ENCODE measurements at places on chromosomes 11 and 22. TPM values are rescaled to one million over a fixed set of nuclear protein-coding genes. Genes with fewer than 3 reads are reported as not detected.

YAP1 gene
- total RNA-seq = 67.5 TPM

DNA sequence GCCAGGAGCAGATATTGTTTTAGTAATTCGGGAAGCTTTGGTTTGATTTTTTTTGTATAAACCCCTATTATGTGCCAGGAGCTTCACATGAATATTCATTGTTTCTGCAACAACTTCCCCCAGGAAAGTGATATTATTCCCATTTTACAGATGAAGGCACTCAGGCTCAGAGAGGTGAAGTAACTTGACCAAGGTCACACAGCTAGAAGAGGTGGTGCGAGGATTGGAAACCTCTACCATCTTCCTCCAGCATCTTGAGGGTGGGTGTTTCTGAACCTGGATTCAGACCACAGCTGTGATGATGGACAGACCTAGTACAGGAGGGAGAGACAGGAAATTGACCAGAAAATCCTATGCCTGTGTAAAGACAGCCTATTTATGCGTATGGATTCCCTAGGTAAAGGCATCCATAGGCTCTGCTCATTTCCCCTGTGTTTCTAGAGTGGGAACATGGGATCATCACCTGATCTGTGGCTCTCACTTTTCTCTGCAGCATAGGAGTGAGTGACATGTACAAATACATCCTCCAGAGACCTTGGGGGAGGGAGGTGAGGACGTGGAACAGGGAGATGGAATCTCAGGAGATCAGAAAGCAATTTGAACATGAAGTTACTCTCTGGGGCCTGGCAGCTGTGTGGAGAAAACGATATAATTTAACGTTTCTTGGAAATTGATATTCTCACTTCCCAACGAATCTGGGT, 81.4 kb downstream of the TSPAN18 start:
- no peak for DNase-seq

DNA sequence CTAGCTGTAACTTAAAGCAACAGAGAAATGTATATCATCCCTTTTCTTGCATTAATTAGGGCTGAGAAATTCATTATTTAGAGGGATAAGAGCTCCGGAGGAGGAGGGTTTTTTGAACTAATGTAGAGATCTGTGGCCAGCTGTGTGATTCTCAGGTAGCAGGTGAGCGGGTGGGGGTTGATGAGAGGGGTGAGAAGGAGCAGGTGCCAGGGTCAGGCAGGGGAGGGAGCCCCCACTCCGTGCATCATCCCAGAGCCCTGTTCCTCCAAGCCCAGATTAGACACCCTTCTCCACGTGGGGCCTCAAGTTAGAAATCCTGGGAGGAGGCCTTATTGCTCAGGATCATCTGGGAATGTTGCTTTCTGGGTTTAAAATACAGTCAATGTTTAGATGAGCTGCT, 24.9 kb downstream of the ZBTB16 start:
- DNase-seq = no peak

HBG1 gene
- total RNA-seq = not detected

GRCh38 chr11:78796956-78797355, 222.3 kb upstream of the NARS2 start:
- no peak for DNase-seq

APOA1 gene
- total RNA-seq = 1.2 TPM

OR4D5 gene
- total RNA-seq = not detected

GRCh38 chr11:130850185-130850944, 65.9 kb downstream of the SNX19 start:
- DNase-seq = no peak

MUC5AC gene
- not detected for total RNA-seq

RIN1 gene
- total RNA-seq = 4.6 TPM

OR8D1 gene
- not detected for total RNA-seq

- DNase-seq = no peak
Observed at GRCh38 chr11:126280595-126280994, 2.3 kb upstream of the TIRAP start.

DNA sequence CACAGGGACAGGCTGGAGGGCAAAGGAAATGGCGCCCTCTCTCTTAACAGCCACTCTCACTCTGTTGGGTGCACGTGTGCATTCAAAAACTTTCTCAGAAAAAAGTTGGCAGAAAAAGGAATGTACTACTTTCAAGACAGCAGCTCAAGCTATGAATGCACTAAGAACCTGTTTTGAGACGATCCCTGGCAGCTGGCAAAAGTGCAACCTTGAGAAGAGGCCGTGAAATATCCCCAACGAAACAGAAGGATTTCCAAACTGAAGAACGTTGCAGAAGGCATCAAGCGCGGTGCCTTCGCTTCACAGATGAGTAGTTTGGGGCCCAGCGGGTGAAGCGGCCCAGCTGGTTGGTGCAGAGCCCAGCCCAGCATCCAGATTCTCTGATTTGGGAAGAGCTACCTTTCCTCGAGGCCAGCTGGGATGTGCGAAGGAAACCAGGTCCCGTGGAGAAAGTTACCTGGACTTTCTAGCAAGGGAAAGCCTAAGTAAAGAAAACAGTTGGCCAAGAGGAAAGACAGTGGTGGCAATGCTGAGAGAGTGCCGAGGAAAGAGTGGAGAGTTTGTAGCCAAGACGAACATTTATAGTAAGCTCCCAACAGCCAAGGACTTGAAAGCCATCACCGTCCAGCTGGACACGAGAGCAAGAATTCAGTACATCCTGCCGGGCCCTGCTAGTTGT, 16.3 kb downstream of the IFT27 start:
- no peak for DNase-seq

DNA sequence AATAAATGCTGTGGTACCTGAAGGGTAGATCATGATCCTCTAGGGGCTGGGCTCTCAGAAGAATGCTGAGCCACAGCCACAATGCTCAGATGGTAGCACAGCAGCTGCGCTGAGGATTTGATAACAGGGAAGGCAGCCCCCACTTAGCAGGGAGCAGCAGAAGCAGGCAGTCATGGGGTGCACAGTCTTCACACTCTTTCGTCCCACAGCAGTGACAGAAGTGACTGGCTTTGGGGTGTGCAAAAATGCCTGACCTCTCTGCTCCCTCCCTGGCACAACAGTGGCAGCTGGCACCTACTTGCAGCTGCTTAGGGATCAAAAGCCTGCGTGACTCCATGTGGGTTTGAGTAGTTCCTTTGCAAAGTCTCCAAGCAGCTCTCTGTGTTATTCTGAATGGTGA, 1349.8 kb upstream of the RAG2 start:
- no peak for DNase-seq

DNA sequence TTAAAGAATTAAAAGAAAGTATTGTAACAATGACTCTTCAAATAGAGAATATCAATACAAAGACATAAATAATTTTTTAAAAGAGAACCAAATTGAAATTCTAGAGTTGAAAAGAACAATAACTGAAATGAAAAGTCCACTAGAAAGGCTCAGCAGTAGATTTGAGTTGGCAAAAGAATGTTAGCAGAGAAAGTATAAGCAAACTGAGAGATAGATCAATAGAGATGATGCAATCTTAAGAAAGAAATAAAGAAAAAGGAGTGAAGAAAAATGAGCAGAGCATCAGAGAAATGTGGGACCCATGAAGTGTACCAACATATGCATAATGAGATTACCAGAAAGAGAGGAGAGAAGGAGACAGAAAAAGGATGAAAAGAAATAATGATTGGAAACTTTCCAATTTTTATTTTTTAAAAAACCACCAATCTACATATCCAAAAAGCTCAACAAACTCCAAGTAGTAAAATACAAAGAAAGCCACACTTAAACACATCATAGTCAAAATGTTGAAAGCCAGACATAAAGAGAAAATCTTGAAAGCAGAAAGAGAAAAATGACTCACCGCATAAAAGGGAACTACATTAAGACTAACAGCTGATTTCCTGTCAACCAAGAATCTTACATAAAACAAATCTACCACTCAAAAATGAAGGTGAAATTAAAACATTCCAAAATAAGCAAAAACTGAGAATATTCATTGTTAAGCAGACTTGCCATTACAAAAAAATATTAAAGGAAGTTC, 20.9 kb downstream of the NCF4 start:
- no peak for DNase-seq

KRTAP5-2 gene
- not detected for total RNA-seq

GRCh38 chr22:42752912-42753311, 32.2 kb upstream of the A4GALT start:
- no peak for DNase-seq

- DNase-seq = peak; percentile 54
Observed at GRCh38 chr11:34344768-34345539, 12.9 kb downstream of the ABTB2 start.

TRIM66 gene
- total RNA-seq = 2.3 TPM

TNNI2 gene
- 0.52 TPM for total RNA-seq

DNA sequence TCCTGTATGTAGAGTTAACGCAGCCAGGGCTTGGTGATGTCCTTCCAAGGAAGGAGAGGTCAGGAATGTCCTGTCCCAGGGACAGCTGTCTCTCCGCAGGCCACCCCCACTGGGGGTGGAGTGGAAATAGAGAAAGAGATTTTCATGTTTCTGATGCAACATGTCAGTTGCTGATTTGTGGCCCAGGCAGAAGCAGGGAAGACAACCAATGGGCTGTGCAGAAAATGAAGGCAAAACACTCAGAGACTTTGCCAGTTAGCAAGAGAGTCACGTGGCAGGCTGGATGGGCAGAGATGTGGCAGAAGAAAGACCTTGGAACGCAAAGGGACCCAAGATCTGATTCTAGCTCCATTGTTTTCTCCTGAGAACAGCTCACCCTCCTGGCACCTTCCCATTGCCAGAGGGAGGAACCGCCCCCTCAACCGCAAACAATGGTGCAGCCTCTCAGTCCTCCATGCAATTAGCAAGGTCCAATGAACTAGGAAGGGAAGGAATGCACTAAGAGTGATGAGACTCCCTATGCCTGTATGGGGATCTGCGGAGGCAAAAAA, 71.0 kb downstream of the SYN3 start:
- DNase-seq = no peak

GRCh38 chr11:14347991-14348390, 11.0 kb downstream of the RRAS2 start:
- no peak for DNase-seq

OTUB1 gene
- total RNA-seq = 44.4 TPM

DNA sequence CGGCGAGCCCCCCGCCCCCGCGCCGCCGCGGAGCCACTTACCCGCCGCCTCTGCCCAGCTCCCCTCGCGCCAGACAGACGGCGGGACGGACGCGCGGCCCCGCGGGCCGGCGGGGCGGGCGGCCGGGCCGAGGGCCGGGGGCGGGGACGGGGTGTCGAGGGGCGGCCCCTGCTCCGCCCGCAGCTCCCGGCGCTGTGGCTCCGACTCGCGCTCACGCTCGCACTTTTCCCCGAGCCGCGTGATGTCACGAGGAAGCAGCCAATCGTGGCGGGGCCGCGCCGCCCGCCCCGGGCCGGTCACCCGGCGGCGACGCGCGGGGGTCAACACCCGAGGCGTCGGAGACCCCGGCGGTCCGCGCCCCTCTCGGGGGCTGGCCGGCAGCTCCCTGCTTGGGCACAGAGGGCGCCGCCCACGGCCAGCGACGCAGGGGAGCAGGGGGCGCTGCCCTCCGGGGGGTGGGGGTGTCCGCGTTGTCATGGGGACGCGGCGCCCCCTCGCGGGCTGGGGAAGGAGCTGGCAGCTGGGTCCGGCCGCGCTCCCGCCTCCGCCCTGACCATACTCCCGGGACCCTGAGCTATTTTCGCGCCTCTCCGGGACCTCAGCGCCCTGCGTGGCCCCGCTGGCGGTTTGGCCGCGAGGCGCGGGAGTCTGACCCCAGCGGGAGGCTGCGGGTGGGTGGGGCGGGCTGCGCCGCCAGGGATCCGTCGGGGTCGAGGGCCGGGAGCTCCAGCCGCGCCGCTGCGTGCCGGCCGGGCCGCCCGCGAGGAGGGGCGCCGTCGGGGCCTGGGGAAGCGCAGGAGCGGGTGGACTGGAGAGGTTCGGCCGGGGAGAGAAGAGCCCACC, at the start of gene CHRM4:
CHRM4 (minus strand) TSS at position 199 of the 843 bp plus-strand sequence. CDS start 5,219 bp downstream, outside the sequence.
- peak; percentile 57 for DNase-seq

CRYBA4 gene
- not detected for total RNA-seq

DNA sequence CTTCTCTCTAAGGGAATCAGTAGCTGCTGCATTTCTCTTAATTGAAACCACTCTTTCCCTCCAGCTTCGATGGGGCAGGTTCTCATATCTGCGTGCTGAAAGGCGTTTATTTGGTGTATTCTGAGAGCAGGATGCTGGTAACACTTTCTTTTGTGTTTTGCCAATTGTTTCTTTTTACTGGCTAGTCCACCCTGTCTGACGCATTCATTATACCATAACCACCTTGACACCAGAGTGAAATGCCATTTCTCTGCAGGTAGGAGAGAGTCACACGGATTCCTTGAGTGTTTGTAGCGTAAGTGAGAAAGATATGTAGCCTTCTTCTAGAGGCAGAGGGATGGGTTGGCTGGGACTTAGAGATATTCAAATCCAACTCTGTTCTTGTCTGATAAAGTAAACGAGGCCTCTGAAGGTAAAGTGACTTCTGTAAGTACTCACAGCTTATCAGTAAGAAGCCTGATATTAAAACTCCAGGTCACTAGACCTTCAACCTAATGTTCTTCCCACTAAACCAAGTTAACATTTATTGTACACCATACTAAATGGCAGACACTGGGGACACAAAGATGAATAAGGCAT, 21.4 kb downstream of the CD44 start:
- no peak for DNase-seq

GRCh38 chr11:95697614-95698408, 91.8 kb downstream of the FAM76B start:
- DNase-seq = no peak

FADS2 gene
- total RNA-seq = 67.5 TPM

- DNase-seq = no peak
Observed at GRCh38 chr11:22730319-22730718, 63.9 kb downstream of the GAS2 start.

DNA sequence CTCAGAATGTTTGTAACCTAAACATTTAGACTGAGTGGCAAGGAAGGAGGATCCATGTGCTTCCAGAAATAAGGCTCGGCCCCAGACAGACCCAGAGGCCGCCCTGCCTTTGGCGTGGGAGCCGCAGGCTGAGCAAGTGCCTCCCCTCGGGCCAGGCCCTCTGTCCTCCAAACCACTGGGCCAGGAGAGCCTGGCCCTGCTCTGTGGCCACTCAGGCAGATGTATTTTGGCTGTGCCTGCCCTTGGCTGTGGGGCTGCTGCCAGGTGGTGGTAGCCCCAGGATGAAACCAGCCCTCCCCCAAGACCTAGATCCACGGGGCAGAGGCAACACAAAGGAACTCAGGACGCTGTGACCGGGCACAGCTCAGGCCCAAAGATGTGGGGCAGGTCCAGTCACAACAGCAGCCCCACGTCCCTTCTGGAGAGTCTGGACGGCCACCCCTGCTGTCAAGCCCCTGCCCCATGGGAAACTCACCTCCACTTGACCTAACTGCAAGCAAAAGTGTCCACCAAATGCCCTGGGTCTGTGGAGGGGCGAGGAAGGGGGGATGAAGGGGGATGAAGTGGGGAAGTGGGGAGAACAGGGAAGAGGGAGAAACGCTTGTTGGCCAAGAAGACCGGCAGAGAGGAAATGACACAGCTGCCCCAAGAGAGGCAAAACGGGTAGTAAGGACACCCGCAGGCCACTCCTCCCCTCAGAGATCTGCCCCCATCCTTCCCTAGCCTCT, 24.0 kb downstream of the PISD start:
- peak; percentile 55 for DNase-seq
